CD8-positive, alpha-beta T cell (primary cell): ENCODE measurements at places on chromosomes 11 and 22.

GRCh38 chr22:22935546-22936157 lies 48.0 kb downstream of the IGLL5 start:
- DNase-seq, result no peak

- no peak for DNase-seq
Observed at GRCh38 chr11:65973439-65974110, 12.0 kb downstream of the SART1 start.

GRCh38 chr11:130882138-130882551 lies 34.1 kb downstream of the SNX19 start:
- no peak for DNase-seq

DNA sequence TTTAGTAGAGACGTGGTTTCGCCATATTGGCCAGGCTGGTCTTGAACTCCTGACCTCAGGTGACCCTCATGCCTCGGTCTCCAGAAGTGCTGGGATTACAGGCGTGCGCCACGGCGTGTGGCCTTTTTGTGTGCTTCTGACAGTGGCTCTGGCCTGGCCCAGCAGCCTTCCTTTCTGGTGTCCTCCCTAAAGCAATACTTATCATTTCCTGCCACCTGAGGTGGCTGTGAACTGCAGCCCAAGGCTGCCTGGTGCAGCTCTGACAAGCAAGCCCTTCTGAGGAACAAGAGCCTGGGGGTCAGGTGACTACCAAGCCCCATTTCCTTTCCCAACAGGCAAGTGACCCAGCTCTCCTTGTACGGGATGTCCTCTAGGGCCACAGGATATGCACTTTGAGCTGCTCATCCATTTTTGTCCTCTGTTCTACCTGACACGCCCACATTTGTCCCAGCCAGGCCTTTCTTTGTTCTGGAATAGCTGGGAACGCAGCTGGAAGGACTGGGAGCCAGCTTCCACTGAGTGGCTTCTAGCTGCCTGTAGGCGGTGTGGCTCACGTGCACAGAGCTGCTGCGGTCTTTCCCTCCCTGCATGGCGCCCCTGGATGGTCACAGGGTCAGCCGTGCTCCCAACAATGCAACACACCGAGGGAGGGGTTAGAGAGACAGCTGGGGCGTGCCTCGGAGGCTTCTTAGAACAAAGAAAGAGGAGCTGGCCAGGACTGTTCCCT lies 12.3 kb upstream of the BID start:
- DNase-seq, result no peak

DNA sequence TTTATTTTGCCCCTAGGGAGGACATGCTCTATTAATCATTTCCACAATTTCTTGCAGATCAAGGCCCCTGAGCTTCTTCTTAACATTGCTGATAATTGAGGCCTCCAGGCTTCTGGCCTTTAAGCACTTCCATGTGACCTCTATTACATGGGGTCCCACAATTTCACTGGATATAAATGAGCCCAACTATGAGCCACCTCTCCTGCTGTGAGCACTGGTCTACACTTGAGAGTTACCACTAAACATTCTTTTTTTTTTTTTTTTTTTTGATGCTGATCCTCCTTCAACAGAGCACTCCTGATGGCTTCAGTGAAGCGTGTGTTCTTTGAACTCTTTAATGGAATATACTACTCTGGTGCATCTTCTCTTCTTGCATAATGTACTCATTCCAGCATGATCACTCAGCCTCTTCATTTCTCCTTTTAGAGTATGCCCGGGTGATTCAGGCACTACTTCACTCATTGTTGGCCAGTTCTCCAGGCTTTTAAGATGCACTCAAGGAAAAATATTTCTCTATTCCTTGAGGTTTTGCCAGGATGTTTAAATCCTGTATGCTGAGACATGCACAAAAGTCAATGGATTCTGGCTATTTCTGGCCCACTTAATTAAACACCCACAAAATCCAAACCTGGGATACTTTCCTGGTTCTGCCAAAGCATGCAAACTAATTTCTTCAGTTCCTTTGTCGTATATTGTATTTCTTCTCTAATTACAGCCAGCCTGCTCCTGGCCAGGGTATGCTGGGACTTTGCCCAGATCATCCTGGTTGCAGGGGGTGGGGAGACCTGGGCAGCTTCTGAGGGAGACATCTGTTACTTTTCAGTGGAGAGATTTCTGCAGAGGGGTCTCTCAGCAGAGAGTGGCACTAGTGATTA lies 257.8 kb upstream of the LUZP2 start:
- no peak for DNase-seq

DNA sequence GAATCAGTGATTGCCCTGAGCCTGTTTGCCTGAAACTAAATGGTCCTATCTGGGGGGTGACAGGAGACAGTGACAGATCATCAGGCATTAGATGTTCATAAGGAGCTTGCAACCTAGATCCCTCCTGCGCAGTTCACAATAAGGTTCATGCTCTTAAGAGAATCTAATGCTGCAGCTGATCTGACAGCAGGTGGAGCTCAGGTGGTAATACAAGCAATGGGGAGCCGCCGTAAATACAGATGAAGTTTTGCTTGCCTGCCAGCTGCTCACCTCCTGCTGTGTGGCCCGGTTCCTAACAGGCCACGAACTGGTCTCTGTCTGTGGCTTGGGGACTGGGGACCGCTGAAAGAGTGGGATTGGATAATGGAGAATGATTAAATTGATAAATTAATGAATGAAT lies 14.0 kb downstream of the NOX4 start:
- DNase-seq, result no peak

DNA sequence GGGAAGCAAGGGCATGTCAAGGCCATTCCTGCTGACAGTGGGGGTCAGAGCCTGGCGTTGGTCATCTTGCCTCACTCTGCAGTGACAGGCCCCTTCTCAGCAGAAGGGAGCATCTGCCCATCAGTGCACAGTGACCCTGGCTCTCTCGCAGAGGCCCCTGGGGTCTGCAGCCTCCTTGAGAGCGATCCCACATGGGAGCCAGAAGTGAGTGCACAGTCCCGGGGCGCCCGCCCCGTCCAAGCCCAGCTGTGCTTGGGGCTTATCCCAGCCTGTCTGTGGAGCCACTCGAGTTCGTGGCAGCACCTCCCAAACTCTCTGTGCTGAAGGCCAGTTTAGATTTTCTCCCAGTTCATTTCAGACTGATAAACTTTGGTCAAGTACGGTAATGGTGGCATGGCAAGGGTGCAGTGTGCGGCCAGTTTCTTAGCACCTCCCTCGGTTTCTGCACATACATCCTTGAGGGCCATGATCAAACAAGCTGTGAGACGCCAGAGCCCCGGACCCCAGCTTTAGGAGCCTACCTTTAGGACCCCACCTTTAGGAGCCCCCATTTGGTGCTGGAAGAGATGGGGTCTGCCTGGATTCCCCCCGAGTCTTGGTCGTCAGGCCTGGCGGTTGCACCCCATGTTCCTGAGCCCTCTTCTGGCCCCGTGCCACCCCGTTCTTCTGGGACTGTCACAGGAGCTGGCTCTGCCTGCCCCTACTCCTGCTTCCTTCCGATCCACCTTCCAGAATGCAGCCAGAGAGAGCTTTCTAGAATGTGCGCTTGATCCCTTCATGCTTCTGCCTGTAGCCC lies 369.4 kb downstream of the TBC1D22A start:
- DNase-seq, result no peak

DNA sequence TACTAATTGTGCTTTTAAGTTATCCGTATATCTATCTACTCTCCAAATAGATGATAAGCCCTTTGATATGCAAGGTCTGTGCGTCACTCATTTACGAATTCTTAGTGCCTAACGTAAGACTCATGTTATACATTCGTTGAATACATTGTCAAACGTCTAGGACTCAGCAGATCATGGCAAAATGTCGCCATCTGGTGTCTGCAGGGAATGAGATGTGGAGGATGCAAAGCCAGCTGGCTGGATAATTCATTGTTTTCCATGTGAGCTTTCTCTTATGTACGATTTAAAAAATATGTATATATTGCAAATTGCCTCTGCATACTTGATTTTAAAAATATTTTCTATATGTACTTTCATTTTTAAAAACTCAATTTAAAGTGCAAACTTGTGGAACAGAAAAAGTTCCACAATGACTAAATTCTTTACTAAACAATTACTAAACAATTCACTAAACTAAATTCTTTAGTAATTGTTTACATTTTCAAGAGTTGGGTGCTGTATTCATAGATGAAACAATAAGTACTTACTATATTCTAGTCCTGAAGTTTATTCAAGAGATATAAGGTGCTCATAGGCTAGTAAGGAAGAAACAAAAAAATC lies 33.8 kb downstream of the ZNF202 start:
- DNase-seq, result peak; percentile 19

DNA sequence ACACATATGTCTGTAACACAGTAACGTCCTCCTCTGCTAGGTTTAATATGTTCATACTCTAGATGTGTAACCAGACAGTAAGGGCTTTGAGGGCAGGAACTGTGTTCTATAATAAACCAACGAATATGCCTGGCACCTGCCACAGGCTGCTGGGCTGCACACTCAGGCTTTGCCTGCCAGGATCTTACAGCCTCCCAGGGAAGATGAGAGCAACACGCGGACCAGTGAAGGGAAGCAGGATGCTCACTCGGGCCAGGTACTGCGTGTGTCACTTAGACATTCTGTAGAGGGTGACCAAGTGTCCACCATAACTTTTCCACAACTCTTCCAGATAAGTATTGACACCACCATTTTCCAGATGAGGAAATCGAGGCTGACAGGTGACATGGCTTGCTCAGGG lies 21.7 kb upstream of the BAIAP2L2 start:
- DNase-seq, result no peak

DNA sequence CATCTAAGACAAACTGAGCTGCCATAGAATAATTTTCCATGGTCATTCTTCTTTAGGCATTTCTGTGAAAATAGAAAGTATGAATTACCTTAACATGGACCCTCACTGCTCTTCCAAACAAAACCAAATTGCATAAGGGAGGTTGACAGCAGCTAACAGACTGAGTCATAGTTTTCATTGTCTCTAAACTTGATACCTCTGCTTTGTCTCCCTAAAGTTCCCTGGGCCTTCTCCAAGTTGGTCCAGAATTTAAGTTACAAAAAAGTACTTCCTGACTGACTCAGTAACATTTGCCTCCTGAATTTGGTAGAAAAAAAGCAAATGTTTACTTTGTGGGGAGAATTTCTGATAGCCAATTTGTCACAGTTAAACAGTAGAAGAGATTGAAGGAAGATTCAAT lies 3.0 kb downstream of the OR8D1 start:
- DNase-seq, result no peak

DNA sequence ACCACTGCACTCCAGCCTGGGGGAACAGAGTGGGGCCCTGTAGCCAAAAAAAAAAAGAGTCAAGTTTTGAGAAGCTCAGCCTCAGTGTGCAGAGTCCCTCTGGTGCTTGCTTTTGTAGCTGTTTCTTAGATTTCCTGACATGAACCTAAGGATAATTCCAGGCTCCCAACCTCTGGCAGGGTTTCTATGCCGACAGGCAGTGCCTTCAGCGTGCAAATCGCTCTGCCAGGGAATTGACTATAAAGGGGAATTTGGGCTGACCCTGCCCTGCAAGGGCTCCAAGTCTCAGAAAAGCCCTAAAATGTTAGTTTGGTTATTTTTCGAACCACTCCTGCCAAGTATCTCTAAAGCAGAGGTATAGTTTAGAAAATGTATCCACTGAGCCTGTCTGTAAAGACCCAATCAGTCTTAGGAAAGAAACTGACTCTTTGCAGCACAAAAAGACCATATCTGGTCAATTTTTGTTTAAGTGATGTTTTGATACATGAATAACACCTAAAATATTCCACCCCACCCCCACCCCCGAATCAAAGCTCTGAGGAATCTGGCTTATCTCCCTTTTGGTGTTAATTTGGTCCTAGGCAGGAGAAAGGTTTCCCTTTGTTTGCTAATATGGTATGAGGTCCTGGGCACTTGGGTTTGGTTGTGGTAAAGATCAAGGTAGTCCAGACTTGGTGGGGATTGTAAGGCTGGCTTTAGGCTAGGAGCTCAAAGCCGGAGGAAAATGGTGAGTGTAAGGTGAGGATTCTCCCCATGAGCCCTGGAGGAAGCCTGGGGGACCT lies 49.7 kb downstream of the ANO1 start:
- DNase-seq, result no peak

GRCh38 chr11:299951-300735 lies 817 bp upstream of the IFITM5 start:
- DNase-seq, result no peak

- no peak for DNase-seq
Observed at GRCh38 chr11:19992162-19992561, 168.1 kb downstream of the DBX1 start.

- DNase-seq, result no peak
Observed at GRCh38 chr11:124743050-124743449, 3.3 kb downstream of the NRGN start.

DNA sequence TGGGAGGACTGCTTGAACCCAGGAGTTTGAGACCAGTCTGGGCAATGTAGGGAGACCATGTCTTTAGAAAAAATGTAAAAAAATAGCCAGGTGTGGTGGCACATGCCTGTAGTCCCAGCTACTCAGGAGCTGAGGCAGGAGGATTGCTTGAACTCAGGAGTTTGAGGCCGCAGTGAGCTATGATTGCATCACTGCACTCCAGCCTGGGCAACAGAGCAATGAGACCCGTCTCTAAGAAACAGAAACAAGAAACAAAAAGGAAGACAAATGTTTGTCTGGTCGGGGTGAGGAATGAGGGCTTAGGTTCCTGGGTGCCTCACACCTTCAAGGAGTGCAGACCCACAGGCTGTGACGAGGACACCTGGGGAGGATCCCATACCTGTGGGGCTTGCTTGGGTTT lies 191.9 kb downstream of the CEP164 start:
- no peak for DNase-seq

DNA sequence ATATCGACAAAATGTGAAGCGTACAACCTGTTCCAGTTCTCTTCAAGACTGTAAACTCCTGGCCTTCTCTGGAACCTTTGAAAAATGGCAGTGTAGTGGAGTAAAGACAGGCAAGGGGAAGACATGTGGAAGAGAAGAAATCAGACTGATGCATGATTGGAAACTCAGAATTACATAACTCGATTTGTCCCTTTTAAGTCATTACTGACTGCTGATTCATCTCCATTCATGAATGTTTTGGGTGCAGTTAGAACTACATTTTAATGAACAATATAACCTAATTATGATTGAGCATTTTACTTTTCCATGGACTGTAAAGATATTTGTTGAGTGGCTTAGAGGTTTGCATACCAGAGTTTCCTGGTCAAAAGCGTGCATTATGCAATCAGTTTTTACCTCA lies 32.9 kb downstream of the FAT3 start:
- DNase-seq, result no peak
